ENCODE measurements at places on chromosomes 7 and 10. TPM values are rescaled to one million over a fixed set of nuclear protein-coding genes. Genes with fewer than 3 reads are reported as not detected.

Gene LIPM
- under 0.01 TPM for total RNA-seq

Gene SEC61G
- total RNA-seq: 196 TPM

Gene ASAH2
- under 0.01 TPM for total RNA-seq

Gene PNLIPRP1
- not detected for total RNA-seq

Gene POR
- 42.8 TPM for total RNA-seq

Gene GBX1
- not detected for total RNA-seq

Gene ZKSCAN5
- total RNA-seq: 8.9 TPM

Gene VAX1
- total RNA-seq: not detected

Gene CTTNBP2
- total RNA-seq: 1.6 TPM

Data from skeletal muscle tissue (tissue), 5 donors.